ENCODE measurements at places on chromosomes 4 and X.

DNA sequence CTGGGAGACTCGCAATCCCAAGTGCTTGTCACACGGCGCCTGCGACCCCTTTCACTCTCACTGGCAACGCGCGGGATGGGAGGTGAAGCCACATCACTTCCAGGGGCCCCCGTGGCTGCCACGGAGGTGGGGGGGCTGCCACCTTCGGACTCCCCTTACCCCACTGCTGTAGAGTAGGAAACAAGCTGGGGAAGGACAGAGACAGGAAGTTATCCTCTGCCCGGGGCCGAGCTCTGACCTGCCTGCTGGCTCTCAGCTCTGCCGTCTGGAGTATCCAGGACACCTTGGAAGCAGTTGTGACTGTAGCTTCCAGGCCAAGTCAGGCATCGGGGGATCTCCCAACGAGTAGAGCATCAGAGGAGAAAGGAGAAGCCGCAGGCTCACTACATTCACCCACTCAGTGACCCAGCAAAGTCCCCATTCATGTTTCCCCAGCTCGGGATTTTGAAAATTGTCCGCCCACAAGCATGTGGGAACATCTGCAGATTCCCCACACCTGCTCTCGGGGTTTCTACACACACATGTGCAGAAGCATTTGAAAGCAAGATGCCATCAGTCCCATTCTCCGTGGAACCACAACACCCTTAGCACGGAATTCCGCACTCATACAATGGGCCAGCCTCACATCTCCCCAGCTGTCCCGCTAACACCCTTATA, 10.8 kb downstream of the PDZD4 start:
- H3K4me1 ChIP-seq, result peaks cover 33% of the 10 kb centered on the region
- no peak overlapping the region for H3K27ac ChIP-seq
- peak overlapping the region; percentile 31 for H3K4me3 ChIP-seq

DNA sequence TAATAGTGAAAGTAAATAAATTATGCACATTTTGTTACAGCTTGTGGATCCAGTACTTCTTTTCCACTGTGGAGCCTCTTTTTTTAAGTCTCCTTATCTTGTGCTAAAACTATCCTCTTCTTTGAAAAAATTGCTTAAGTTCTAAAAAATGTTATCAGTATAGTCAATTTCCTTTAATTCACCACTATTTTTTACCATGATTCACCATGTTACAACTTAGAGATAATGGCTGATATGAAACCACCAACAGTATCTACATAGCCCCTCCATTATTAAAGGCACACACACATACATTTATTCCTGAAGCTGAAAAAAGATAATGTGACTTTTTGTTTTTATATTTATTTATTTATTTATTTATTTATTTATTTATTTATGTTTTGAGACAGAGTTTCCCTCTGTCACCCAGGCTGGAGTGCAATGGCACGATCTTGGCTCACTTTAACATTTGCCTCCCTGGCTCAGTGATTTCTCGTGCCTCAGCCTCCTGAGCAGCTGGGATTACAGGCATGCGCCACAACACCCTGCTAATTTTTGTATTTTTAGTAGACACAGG, 243.2 kb downstream of the SPOCK3 start:
- H3K27me3 ChIP-seq, result no peaks in the 10 kb centered on the region
- H3K36me3 ChIP-seq, result no peaks in the 10 kb centered on the region
- H3K27ac ChIP-seq, result no peak overlapping the region
- H3K4me3 ChIP-seq, result no peak overlapping the region
- H3K4me1 ChIP-seq, result no peaks in the 10 kb centered on the region

DNA sequence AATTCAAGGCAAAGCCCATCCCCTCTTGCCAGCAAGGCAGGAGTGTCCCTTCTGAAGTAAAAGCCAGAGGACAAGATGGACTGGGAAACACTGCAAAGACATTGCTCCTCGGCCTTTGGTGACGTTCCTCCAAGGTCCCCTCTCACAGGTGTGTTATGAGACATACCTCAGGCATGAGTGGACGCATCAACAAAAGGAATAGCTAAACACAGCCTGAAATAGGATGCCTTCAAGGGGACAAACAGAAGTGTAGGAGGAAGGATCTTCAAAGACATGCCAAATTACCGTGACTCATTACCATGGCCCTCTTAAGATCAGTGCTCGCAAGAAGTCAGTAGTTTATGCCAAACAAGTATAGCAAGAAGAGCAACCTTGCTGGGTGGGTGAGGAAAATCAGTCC, 6.0 kb upstream of the IDS start:
- peaks cover 4% of the 10 kb centered on the region for H3K4me1 ChIP-seq
- H3K4me3 ChIP-seq, result no peak overlapping the region
- H3K27ac ChIP-seq, result peak overlapping the region; percentile 37
- no peaks in the 10 kb centered on the region for H3K27me3 ChIP-seq
- no peak for DNase-seq

DNA sequence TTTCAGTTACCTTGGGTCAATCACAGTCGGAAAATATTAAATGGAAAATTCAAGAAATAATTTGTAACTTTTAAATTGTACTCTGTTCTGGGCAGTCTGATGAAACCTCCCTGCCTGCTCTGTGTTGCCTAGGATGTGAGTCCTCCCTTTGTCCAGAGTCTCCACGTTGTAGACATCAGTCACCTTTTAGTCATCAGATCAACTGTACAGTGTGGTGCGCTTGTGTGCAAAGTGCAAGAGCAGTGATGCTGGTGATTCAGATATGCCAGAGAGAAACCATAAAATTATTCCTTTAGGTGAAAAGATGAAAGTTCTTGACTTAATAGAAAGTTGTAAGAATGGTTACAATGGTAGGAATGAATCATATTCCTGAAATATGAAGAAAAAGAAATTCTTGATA, 1.4 kb downstream of the SPATA4 start:
- H3K27me3 ChIP-seq, result peaks cover 41% of the 10 kb centered on the region
- peaks cover 5% of the 10 kb centered on the region for H3K36me3 ChIP-seq
- no peak overlapping the region for H3K4me3 ChIP-seq
- H3K4me1 ChIP-seq, result peaks cover 8% of the 10 kb centered on the region

DNA sequence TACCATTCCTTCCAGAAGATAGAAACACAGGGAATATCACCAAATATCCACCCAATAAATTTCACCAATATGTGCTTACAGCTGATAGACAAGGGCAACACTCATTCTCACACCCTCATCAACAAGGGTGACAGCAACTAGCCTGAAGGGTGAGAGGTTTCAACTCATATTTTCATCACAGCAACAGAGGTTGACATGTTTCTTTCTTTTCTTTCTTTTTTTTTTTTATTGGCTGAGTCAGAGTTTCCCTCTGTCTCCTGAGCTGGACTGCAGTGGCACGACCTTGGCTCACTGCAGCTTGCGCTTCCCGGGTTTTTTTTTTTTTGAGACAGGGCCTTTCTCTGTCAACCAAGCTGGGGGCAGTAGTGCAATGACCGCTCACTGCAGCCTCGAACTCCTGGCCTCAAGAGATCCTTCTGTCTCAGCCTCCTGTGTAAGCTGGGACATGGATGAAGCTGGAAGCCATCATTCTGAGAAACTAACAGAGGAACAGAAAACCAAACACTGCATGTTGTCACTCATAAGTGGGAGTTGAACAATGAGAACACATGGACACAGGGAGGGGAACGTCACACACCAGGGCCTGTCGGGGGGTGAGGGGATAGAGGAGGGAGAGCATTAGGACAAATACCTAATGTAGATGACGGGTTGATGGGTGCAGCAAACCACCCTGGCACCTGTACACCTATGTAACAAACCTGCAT, 27.5 kb upstream of the ASMTL start:
- H3K4me1 ChIP-seq, result peaks cover 34% of the 10 kb centered on the region
- no peaks in the 10 kb centered on the region for H3K27me3 ChIP-seq
- DNase-seq, result no peak

GRCh38 chr4:186789651-186790050, 66.0 kb upstream of the FAT1 start:
- H3K4me3 ChIP-seq, result no peak overlapping the region
- H3K27ac ChIP-seq, result no peak overlapping the region
- no peaks in the 10 kb centered on the region for H3K4me1 ChIP-seq
- no peak for DNase-seq
- no peaks in the 10 kb centered on the region for H3K36me3 ChIP-seq
- no peaks in the 10 kb centered on the region for H3K27me3 ChIP-seq

DNA sequence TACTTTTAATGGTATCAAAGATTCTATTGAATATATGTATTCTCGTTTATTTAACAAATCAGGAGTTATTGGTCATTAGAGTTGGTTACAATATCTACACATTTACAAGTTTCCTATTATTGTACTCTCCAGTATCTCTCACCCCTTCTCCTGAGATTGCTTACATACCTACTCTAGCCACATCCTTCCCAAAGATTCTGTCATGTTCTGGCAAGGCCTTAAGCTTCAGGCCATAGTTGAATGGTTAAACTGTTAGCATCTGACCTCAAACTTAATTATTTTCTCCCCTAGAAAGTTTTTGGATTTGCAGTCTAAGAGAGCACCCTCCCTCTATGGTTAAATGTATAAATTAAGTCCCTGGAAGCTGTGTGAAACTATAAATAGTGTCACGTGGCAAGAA, 784.2 kb downstream of the GLUD2 start:
- no peaks in the 10 kb centered on the region for H3K4me1 ChIP-seq
- no peak overlapping the region for H3K4me3 ChIP-seq
- H3K27me3 ChIP-seq, result no peaks in the 10 kb centered on the region
- no peak overlapping the region for H3K27ac ChIP-seq

GRCh38 chrX:3161681-3162080, 120.4 kb downstream of the ARSF start:
- no peak for DNase-seq
- no peak overlapping the region for H3K4me3 ChIP-seq
- H3K27ac ChIP-seq, result no peak overlapping the region
- no peaks in the 10 kb centered on the region for H3K4me1 ChIP-seq

- no peaks in the 10 kb centered on the region for H3K36me3 ChIP-seq
- no peak overlapping the region for H3K4me3 ChIP-seq
- no peaks in the 10 kb centered on the region for H3K4me1 ChIP-seq
- no peaks in the 10 kb centered on the region for H3K27me3 ChIP-seq
- no peak overlapping the region for H3K27ac ChIP-seq
These were observed 589.4 kb downstream of the ANKRD50 start for GRCh38 chr4:124123181-124123580.

- no peak for DNase-seq
- no peak overlapping the region for H3K27ac ChIP-seq
- H3K4me1 ChIP-seq, result no peaks in the 10 kb centered on the region
- H3K4me3 ChIP-seq, result no peak overlapping the region
These were observed 6.4 kb downstream of the BMX start for GRCh38 chrX:15507005-15507404.

DNA sequence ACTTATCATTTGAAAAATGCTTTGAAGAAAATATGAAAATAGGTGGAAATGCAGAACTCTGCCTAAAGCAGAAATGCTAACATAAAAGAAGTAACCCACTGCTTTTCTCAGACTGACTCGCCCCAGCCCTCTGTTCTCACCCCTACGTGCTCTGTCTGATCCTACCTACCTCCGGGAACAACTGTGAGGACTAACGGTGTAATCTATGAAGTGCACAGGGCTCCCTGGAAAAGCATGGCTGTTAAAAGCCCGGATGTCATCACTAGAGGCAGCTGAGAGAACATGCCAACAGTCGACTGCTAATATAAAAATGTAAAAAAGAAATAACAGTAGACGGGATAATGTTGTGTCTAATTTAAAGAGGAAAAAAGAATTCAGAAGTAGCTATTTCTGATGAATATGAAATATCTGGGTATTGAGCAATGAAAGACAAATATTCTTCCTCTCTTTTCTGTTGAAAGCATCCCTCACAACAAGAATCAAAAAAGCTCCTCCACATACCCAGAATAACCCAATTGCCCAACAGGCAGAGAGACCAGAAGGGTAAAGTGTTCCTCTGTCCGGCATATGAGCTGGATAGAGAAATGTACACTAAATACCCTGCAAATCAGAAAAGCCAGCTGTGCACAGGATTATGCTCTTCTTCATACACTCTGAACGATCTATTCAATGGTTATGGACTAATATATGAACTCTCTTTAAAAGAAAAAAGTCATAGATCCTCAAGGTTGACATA, 130.7 kb downstream of the TSPAN5 start:
- H3K36me3 ChIP-seq, result no peaks in the 10 kb centered on the region
- H3K4me1 ChIP-seq, result peaks cover 28% of the 10 kb centered on the region
- H3K4me3 ChIP-seq, result no peak overlapping the region
- H3K27me3 ChIP-seq, result no peaks in the 10 kb centered on the region
- no peak overlapping the region for H3K27ac ChIP-seq

- H3K36me3 ChIP-seq, result no peaks in the 10 kb centered on the region
- no peak overlapping the region for H3K4me3 ChIP-seq
- no peak for DNase-seq
- no peak overlapping the region for H3K27ac ChIP-seq
- H3K27me3 ChIP-seq, result no peaks in the 10 kb centered on the region
- H3K4me1 ChIP-seq, result no peaks in the 10 kb centered on the region
These were observed 91.8 kb upstream of the POU3F4 start for GRCh38 chrX:83416273-83416672.

DNA sequence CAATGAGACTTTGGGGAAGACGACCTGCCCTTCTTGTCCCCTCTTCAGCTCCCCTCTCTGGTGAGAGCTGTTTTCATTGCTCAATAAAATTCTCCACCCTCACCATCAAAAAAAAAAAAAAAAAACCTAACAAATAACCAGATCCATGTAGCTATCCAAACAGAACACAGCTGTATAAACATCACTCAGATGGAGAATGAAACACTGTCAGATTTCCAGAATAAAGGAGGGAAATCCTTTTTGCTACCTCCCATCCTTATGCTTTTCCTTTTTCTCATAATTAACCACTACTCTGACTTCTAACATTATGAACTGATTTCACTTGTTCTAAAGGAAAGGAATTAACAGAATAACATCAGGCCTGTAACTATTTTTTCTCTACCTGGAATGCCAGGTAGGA, 155.6 kb downstream of the PPP4R3C start:
- no peaks in the 10 kb centered on the region for H3K36me3 ChIP-seq
- no peaks in the 10 kb centered on the region for H3K27me3 ChIP-seq
- no peaks in the 10 kb centered on the region for H3K4me1 ChIP-seq
- no peak overlapping the region for H3K27ac ChIP-seq

DNA sequence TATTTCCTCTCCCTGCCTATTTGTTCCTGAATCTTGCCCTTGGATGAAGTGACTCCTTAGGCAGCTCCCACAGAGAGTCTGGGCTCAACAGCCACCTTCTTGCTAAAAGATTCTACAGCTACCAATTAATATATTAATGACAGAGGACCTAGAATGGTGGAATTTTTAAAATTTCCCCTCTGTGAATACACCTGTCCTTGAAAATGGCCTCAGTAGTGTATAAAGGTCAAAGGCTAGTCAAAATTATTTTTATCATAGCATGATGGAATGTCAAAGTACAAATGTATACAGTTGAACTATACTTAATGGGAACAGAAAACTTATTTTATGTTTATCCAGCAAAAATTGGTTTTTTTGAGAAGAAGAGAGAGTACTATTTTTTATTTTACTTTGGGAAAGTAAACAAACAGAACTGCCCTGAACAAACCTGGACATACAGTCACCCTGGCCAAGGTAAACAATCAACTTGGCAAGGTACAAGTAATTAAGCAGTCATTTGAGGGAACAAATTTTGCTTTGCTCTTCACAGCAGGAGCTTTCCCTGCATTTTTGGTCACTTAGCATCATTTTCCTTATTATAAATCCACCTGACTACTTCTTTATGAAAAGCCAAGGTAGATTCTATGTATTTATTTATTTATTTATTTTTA, 250.8 kb downstream of the INPP4B start:
- H3K36me3 ChIP-seq, result peaks cover 11% of the 10 kb centered on the region
- no peak overlapping the region for H3K4me3 ChIP-seq
- no peak for DNase-seq
- no peaks in the 10 kb centered on the region for H3K4me1 ChIP-seq
- H3K27ac ChIP-seq, result no peak overlapping the region
- H3K27me3 ChIP-seq, result no peaks in the 10 kb centered on the region

Measured in T-helper 17 cell (primary cell).